ENCODE measurements at places on chromosomes 2 and 18. TPM values are rescaled to one million over a fixed set of nuclear protein-coding genes. Genes with fewer than 3 reads are reported as not detected.

GRCh38 chr2:220219371-220219770, 591.9 kb downstream of the SLC4A3 start:
- no peak overlapping the region for H3K27ac ChIP-seq
- no peak overlapping the region for H3K4me3 ChIP-seq
- H3K27me3 ChIP-seq = no peaks in the 10 kb centered on the region
- no peaks in the 10 kb centered on the region for H3K36me3 ChIP-seq

GRCh38 chr2:39313575-39313974, 69.8 kb upstream of the CDKL4 start:
- H3K4me1 ChIP-seq = no peaks in the 10 kb centered on the region
- peaks cover 5% of the 10 kb centered on the region for H3K36me3 ChIP-seq
- no peak for DNase-seq
- no peaks in the 10 kb centered on the region for H3K27me3 ChIP-seq

- H3K4me3 ChIP-seq = no peak overlapping the region
- peaks cover 16% of the 10 kb centered on the region for H3K4me1 ChIP-seq
- H3K27ac ChIP-seq = no peak overlapping the region
- no peaks in the 10 kb centered on the region for H3K36me3 ChIP-seq
- DNase-seq = peak; percentile 9
Observed at GRCh38 chr2:236366397-236366796, 102.2 kb upstream of the ASB18 start.

DNA sequence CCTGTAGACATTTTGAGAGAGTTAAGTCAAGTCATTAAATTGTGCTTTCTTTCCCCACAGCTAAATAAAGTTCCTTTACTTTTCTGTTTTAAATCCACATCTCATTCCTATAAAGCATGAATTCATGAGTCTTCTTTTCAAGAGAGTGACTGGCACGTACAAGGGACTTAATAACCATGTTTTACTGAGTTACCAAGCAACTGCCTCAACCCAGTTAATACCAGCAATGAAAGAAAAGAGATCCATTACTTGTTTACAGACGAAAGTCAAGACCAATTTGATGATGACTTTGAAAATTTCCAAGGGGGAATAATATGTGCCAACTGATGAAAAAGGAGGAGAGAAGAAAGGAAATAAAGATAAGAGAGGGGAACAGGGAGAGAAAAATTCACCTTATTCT, 1082.5 kb upstream of the GYPC start:
- H3K36me3 ChIP-seq = no peaks in the 10 kb centered on the region
- DNase-seq = no peak
- no peaks in the 10 kb centered on the region for H3K27me3 ChIP-seq

GRCh38 chr2:241443486-241444223, 64.7 kb downstream of the STK25 start:
- peak overlapping the region; percentile 93 for H3K27ac ChIP-seq
- peak; percentile 83 for DNase-seq
- H3K36me3 ChIP-seq = peaks cover 32% of the 10 kb centered on the region
- peak overlapping the region; percentile 55 for H3K4me3 ChIP-seq
- peaks cover 30% of the 10 kb centered on the region for H3K27me3 ChIP-seq
- H3K4me1 ChIP-seq = peaks cover 32% of the 10 kb centered on the region

- DNase-seq = peak; percentile 0
- no peak overlapping the region for H3K27ac ChIP-seq
- no peaks in the 10 kb centered on the region for H3K27me3 ChIP-seq
- no peaks in the 10 kb centered on the region for H3K36me3 ChIP-seq
- no peak overlapping the region for H3K4me3 ChIP-seq
- H3K4me1 ChIP-seq = peaks cover under 1% of the 10 kb centered on the region
Observed at GRCh38 chr2:241798081-241798630, 10.8 kb upstream of the NEU4 start.

GRCh38 chr2:240902615-240903041, 3.5 kb upstream of the CROCC2 start:
- no peak overlapping the region for H3K27ac ChIP-seq
- no peak overlapping the region for H3K4me3 ChIP-seq
- no peak for DNase-seq
- no peaks in the 10 kb centered on the region for H3K4me1 ChIP-seq
- H3K36me3 ChIP-seq = no peaks in the 10 kb centered on the region

DNA sequence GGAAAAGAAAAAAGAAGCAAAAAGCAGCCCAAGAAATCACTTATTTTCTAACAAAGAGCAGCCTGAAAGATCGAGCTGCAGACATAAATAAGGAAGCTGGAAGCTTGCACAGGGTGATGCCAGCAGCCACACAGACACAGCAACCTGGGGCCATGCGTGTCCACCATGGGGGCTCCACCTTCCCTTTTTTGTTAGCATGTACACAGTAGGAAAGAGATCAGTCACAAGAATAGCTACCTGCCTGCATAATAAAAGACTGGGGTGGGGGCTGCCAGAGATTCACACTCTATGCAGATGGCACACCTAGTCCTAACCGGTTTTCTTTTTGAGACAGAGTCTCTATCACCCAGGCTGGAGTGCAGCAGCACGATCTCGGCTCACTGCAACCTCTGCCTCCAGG, 2.9 kb upstream of the CNOT11 start:
- H3K27me3 ChIP-seq = no peaks in the 10 kb centered on the region
- H3K4me3 ChIP-seq = no peak overlapping the region
- no peak overlapping the region for H3K27ac ChIP-seq
- H3K36me3 ChIP-seq = peaks cover 8% of the 10 kb centered on the region
- peaks cover 34% of the 10 kb centered on the region for H3K4me1 ChIP-seq
- DNase-seq = no peak

GRCh38 chr2:223051693-223052289, at the start of gene KCNE4:
TSS of gene KCNE4 (plus strand) at chr2:223052190. CDS start at chr2:223052831, 641 bp downstream.
- no peak for DNase-seq
- H3K4me1 ChIP-seq = no peaks in the 10 kb centered on the region
- no peak within 1 kb of the TSS for H3K4me3 ChIP-seq
- no peak within 1 kb of the TSS for H3K27ac ChIP-seq
- no peaks in the 10 kb centered on the region for H3K27me3 ChIP-seq

DNA sequence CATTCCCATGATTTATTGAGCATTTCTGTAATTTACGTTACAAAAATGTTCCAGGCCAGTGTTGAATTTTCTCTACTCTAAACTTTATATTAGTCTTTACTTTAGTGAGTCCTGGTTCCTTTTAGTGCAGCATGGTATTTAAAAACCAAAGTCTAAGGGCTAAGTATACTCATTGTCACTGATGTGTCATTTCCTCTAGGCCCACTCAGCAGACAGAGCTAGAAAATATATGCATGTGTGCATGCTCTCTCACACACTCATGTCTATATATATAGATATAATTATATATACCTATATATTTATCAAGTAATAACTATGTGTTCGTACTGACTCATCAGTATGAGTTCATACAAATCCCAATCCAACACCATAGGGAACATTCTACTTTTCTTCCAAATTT, 132.5 kb upstream of the SLC8A1 start:
- H3K4me3 ChIP-seq = no peak overlapping the region
- no peaks in the 10 kb centered on the region for H3K4me1 ChIP-seq
- no peaks in the 10 kb centered on the region for H3K27me3 ChIP-seq

Gene LYPD6B
- total RNA-seq = not detected

Gene SLC14A1
- total RNA-seq = 0.49 TPM

- no peaks in the 10 kb centered on the region for H3K36me3 ChIP-seq
- H3K4me1 ChIP-seq = no peaks in the 10 kb centered on the region
- no peak overlapping the region for H3K4me3 ChIP-seq
- DNase-seq = no peak
Observed at GRCh38 chr18:30987467-30988241, 54.9 kb downstream of the DSC3 start.

Gene FASTKD1
- 50.3 TPM for total RNA-seq

Gene ARHGEF33
- 0.36 TPM for total RNA-seq

DNA sequence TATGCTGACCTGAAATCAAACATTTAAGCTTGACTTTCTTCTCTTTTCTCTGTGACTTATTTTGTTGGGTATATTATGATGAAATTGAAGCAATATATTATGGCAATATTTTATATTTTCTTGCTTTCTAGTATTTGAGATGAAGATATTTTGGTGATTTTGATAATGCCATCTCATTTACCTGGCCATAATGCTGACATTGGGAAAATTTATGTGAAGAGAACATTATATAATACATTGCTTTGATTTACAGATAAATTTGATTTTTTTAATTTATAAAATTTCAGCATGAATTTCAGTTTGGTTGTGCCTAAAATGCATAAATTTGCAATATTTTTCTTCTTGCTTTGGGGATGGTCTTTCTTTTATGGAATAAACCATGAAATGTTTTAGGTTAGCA, 1413.7 kb upstream of the TMEFF2 start:
- H3K27ac ChIP-seq = no peak overlapping the region
- DNase-seq = no peak
- H3K27me3 ChIP-seq = no peaks in the 10 kb centered on the region
- no peaks in the 10 kb centered on the region for H3K4me1 ChIP-seq

DNA sequence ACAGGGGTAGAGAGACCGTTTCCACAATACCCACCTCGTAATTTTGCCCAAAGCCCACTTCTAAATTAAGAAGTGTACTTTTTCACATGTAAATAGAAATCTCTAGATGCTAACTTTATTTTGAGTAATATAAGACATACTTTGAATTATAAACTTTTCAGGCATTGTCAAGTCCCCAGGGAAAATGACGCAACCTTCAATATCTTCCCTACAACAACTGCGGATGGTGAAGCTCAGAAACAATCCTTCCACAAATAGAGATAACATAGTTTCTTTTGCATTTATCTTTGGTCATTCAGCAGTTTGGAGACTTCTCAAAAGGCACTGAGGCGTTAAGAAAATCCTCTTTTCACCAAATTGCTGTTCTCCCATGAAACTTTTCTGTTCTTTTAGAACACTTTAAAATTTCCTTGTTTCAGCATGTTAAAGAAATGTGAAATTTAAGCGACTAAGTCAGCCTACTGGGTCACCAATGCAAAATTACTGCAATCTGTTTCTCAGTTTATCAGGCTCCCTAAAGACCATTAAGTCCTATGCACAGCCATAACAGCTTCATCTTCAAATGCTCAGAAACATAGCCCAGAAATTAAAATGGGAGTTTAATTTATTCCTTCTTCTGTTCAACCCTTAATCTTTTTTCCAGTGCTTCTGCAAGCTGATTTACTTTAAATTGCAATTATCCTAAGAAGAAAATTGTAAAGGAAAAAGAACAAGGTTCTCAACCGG, 118.3 kb upstream of the DNAJC10 start:
- no peak overlapping the region for H3K4me3 ChIP-seq
- DNase-seq = no peak
- no peaks in the 10 kb centered on the region for H3K4me1 ChIP-seq
- H3K27me3 ChIP-seq = peaks cover 2% of the 10 kb centered on the region

Gene KYNU
- not detected for total RNA-seq

DNA sequence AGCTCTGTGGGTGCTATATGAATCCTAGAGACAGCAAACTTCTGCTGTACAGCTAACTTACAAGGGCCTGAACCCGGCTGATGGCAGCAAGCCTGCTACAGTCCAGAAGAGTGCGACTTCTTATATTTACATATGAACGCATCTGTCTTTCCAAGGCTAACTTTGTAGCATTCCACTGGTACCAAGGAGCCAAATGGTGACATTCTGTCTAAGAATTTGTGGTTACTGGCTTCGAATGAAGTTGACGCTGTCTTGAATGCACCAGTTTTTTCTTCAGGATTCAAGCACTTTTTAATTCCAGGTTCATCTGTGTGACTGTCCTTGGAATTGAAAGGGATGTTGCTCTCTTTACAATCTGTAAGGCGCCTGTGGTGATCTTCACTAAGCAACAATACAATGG, 42.4 kb downstream of the THUMPD2 start:
- peaks cover 19% of the 10 kb centered on the region for H3K4me1 ChIP-seq
- no peak overlapping the region for H3K4me3 ChIP-seq
- H3K27me3 ChIP-seq = no peaks in the 10 kb centered on the region
- peaks cover 39% of the 10 kb centered on the region for H3K36me3 ChIP-seq

DNA sequence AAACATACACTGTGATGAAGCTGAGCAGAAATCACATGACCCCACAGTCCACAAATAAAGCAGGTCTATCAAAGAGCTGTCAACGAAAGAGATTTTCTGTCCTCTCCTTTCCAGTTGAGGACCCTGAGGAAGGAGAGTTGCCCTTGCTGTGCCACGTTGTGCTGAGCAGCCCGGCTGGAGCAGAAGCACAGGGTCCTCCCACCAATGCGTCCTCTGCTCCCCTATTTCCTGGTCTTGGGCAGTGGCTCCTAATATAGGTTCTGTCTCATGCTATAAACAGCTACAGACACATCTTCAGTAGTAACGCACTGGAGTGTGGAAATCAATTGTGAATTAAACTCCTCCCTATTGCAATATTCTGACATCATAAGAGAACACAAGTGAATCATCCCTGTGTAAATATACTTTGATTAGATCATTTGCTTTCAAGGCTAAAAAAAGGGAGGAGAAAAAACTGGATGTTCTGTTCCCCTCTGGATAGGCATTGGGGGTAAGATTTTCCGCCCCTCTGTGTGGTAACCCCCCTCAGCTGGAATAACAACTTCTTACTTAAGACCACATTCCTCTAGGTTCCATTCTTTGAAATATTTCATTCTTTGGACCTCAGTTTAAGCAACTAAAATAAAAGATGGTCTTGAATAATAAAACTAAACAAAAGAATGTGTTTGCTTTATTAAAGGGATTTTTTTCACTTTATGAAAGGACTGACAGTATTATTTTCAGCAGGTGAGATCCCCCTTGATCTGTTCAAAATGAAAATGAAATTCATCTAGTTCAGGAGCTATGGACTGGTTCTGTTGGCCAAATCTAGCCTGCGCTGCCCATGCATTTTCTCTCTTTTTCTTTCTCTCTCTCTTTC, 8.3 kb upstream of the RHOB start:
- no peak overlapping the region for H3K4me3 ChIP-seq
- H3K36me3 ChIP-seq = no peaks in the 10 kb centered on the region
- peaks cover 16% of the 10 kb centered on the region for H3K4me1 ChIP-seq
- no peak for DNase-seq
- peaks cover 32% of the 10 kb centered on the region for H3K27me3 ChIP-seq

DNA sequence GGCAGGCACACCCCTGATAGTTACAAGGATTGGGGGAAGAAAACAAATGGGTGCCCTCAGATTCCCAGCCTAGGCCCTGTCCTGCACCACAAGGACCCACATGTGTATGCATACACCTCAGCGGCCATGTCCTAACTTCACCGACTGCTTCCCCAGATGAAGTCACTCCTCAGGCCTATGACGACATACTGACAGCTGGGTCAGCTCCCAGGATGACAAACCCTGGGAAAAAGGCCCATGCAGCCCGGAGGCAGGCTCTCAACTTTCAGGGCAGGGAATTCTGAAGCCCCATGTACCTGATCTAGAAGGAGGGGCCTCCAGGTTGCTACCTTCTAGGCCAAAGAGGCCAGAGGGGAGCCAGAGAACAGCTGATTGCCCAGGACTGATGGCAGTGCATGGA, 11.0 kb upstream of the PLEKHM3 start:
- peaks cover 2% of the 10 kb centered on the region for H3K27me3 ChIP-seq
- H3K4me1 ChIP-seq = no peaks in the 10 kb centered on the region

- H3K4me3 ChIP-seq = no peak overlapping the region
- H3K27me3 ChIP-seq = no peaks in the 10 kb centered on the region
- no peaks in the 10 kb centered on the region for H3K36me3 ChIP-seq
- no peak for DNase-seq
Observed at GRCh38 chr2:72673279-72673678, 152.6 kb downstream of the EXOC6B start.

Gene CFAP210
- not detected for total RNA-seq

- peak overlapping the region; percentile 100 for H3K27ac ChIP-seq
- H3K27me3 ChIP-seq = no peaks in the 10 kb centered on the region
- peaks cover 33% of the 10 kb centered on the region for H3K36me3 ChIP-seq
Observed at GRCh38 chr2:3222636-3223035, 155.0 kb downstream of the EIPR1 start.

- no peak overlapping the region for H3K27ac ChIP-seq
- H3K4me3 ChIP-seq = no peak overlapping the region
- no peaks in the 10 kb centered on the region for H3K27me3 ChIP-seq
- DNase-seq = no peak
Observed at GRCh38 chr2:31256611-31257382, 22.8 kb downstream of the EHD3 start.

Gene MAPK4
- total RNA-seq = not detected

Data from activated T-helper 1 cell treated with anti-CD3 and anti-CD28 coated beads, Interleukin-12 subunit alpha, Interleukin-12 subunit beta, Interleukin-2, Interleukin-4 antibody, amounts not matched to agents 30 ng/mL and 10 ng/mL and 1 ng/mL, durations not matched to agents 14 hours and 24 hours and 36 hours (primary cell).